DND-41 (cell line): ENCODE measurements at places on chromosomes 11 and 22.
A peak's percentile ranks its signal among the peaks of the same experiment; 100 is the strongest.

DNA sequence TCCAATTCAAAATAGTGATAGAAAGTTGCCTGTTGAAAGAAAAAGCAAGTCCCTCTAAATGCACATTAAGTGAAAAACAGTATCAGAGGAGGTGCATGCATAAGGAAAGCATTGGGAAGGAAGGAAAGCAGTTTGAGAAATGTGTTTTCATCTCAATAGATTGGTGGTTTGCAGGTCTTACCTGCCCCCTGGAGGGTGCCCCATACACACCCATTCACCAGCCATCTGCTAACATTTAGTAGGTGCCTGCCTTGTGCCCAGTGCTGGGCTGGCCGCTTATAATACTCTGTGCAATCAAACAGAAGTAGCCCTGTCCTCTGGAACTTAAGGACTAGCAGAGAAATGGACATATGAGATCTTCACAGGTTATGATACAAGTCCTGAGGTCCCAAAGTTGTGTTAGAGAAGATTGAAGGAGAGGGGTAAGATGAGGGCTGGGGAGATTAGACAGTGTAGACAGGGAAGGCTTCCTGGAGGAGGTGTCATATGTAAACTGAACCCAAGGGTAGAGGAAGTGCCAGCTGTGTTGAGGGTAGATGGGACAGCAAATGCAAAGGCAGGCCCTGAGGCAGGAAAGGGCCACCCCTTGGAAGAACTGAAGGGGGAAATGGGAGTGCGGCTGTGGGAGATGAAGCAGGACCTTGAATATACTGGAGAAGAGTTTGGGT lies 184.2 kb downstream of the MN1 start:
- DNase-seq: no peak

- DNase-seq: no peak
Measured at GRCh38 chr11:61494381-61494961, 14.1 kb upstream of the LRRC10B start.

DNA sequence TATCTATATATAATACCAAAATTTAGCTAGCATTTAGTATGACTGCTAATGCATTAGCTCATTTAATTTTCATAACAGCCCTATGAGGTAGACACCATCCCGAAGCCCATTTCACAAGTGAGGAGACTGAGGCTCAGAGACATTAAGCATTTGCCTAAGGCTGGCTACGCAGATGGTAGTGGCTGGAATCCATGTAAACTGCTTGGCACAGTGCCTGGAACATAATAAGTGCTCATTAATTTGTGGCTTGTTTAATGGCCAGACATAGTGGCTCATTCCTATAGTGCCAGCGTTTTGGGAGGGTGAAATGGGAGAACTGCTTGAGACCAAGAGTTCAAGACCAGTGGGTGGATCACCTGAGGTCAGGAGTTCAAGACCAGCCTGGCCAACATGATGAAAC lies 17.8 kb upstream of the TP53I11 start:
- no peak for DNase-seq

DNA sequence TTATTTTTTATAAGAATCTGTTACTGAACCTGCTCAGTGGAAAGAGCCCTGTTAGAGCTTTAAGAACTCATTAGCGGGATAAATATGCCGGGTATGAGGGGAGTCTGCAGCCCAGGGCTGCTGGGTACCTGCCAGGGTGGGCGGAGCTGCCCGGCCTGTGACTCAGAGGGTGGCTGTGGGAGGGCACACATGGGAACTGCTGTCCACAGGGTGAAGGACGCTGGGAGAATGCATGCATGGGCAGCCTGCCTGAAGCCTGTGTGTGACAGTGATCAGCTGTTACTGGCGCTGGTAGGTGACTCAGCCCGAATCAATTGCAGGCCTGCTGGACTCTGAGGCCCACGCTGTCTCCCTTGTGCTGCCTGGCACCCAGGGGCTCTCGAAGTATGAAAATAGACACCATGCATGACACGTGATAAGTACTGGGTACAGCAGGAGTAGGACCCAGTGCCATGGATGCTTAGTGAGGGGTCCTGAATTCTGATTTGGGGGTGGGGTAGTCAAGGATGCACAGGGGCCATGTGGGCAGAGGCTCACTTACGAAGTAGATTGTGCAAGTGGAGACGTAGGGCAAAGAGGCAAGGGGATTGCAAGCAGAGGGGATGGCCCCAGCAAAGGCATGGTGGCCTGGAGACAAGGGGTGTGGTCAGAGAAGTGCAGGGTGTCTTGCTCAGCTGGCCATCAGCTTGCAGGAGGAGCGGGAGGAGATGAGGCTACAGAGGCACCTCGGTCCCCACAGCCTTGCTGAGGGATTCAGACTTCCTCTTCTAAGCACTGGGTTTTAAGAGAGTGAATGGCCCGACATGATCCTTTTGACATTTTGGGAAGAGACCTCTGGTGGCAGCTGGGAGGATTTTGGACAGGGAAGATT lies 36.5 kb downstream of the GRIK4 start:
- DNase-seq: no peak

GRCh38 chr11:88414981-88415413 lies 77.5 kb upstream of the CTSC start:
- DNase-seq: peak; percentile 78

DNA sequence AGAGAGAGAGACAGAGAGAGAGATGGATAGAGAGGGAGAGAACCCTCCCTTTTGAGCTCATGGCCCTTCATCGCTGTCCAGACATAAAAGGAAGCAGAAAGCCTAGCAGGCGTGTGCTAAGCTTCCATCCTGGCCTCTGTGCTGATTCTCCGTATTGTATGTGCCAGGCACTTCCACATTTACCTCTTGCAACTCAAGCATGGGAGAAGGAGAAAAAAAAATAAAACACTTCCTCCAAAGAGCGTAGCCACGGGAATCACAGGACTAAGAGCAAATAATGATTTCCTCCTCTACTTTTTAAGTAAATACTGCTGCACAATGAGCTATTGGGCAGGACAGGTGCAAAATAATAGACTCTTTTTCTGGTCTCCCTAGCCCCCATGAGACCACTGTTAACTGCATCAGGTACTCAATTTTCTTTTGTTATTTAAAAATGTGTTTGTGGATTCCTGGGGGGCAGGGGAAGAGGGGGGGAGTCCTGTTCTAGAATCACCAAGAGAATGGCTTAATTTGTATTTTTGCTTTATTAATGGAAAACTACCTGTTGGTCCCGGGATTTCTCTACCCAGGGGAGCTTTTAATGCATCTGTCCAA lies 154.3 kb downstream of the NXPE2 start:
- DNase-seq: no peak

DNA sequence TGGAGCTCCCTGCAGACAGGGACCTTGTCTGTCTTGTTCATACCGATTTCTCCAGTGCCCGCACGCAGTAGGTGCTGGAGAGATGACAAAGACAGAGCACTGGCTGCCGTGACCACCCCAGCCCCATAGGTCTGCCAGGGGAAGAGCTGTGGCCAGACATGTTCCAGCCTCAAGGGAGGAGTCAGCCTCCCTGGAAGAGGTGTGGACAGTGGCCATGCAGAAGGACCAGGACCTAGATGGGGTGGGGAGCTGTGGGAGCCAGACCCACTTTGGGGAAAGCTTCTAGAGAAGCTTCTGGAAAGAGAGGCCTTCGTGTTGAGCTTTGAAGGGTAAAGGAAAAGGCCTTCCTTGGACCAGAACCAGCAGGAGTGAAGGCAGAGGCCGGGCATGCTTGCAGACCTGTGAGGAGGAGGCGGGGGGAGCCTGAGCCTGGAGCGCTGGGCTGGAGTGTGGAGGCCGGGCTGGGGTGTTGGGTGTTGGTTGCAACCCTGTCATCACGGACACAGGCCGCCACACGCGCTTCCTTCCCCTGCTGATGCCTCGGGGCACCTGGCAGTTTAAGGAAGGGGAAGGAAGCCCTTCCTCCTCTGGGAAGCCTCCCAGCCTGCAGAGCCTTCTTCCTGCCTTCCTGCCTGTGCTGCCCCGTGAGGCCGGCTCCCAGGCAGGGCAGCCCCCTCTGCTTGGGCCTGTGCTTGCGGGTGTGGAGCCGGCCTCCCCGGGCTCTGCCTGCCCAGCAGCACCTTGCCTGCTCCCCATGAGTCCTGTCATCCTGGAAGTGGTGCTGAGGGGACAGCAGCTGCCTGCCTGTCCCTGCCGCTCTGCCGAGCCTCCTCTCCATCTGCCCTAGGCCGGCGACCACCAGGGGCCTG lies 12.3 kb downstream of the RELT start:
- no peak for DNase-seq

DNA sequence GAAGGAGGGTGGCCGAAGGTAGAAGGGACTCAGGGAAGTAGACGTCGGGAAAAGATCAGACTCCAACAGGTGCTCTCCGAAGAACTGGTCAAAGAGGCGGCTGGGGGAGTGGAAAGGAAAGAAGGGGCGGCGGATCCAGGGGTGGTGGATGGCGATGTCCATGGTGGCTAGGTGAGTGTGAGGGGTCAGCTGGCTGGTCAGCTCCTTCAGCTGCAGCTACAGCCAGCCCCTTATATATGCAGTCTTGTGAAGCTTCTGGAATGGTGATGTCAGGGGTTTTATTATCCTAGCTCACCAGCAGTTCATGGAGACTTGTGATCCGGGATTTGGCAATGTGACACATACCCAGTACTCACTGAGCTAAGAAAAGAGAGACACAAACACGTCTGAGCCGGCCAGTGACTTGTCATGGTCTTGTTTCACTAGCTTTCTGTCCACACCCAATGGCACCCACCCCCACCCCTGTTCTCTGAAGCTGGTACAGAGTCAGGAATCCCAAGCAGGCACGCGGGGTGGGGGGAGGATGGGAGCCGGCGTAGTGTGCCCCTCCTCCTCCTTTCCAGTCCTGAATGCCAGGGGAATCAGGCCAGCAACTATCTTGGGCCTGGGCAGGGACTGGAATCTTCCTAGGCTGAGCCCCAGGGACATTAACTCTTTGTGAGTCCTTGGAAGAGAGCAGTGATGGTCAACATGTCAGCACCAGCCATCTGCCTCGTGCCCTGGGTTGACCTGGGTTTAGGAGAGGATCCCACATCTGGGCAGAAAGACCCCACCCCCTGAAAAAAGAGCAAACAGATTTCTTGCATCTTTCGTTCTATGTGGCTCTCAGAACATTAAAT lies at the start of gene CRYAB:
CRYAB (minus strand) TSS at position 208 of the 839 bp plus-strand sequence; CDS start at position 162, 46 bp downstream.
- DNase-seq: no peak

- DNase-seq: peak; percentile 42
Measured at GRCh38 chr22:24247564-24248344, 2.9 kb upstream of the GGT5 start.
